ENCODE measurements at places on chromosomes 1 and 21.
A peak's percentile ranks its signal among the peaks of the same experiment; 100 is the strongest.

- DNase-seq = no peak
These were observed 3.3 kb downstream of the SSBP3 start for GRCh38 chr1:54402896-54403295.

DNA sequence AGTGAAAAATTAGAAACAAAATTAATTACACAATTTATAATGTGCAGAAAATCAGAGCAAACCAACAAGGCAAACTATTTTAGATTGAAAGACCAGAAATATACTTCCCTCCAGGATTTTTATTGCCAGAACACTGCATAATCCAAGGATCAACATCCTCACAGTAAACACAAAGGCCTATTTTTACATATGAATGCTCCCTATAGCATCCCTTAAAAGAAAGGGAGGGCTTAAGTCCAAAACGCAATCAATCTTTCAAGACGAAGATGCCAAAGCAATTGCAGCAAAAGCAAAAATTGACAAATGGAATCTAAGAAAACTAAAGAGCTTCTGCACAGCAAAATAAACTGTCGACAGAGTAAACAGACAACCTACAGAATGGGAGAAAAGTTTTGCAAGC lies 18.6 kb upstream of the CHIA start:
- no peak for DNase-seq

- no peak for DNase-seq
These were observed 36.3 kb downstream of the SNX7 start for GRCh38 chr1:98697781-98698180.

DNA sequence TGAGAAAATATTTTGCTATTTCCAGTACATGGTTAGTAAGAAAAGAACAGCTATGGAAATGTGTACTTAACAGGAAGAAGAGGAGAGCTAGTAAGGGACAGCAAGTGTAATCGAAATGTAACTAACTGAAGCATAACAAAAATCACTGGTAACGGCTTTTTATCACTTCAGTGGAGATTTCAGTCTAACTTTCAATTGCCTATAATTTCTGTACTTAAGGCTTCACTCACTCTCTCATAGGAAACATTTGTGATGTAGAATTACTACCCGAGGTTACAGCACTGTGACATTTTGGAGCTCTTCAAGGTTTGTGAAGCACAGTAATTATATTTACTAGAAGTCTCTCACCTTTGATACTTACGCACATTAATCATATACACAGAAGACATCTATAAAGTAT lies 1119.1 kb downstream of the AMY1C start:
- DNase-seq = no peak

- no peak for DNase-seq
These were observed 166.0 kb downstream of the DISC1 start for GRCh38 chr1:231792634-231793033.

DNA sequence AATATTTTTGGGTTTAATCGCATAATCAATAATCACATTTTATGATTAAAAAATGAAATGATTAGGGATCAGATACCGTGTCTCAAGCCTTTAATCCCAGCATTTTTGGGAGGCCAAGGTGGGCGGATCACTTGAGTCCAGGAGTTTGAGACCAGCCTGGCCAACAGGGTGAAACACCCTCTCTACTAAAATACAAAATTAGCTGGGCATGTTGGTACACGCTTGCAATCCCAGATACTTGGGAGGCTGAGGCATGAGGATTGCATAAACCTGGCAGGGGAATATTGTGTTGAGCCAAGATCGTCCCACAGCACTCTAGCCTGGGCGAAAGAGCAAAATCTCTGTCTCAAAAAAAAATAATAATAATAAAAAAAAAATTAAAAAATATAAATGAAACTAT lies 1581.4 kb downstream of the KCNT2 start:
- DNase-seq = no peak

- DNase-seq = no peak
These were observed 9.6 kb downstream of the SMAP2 start for GRCh38 chr1:40383095-40383487.

DNA sequence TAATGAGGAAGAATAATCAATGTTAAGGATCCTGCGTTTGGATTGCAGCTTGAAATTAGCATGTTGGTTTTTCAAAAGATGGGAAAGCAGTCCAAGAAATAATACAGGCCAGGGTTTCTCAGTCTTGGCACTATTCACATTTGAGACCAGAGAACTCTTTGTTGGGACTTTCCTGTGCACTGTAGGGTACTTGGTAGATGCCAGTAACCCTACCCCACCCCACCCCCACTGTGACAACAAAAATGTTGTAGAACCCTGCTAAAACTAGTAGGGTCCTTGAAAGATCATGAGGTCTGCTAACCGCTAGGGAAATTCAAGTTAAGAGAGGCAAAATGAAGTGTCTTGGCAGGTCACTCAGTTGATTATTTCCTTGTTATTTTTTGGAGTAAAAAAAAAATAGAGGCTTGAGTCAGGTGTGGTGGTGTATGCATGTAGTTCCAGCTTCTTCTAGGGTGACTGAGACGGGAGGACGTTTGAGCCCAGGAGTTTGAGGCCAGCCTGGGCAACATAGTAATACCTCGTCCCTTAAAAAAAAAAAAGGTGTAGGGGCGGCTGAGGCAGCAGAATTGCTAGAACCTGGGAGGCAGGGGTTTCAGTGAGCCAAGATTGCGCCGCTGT lies 53.3 kb downstream of the SPEN start:
- DNase-seq = no peak

- no peak for DNase-seq
These were observed 179.9 kb downstream of the ZC3H11B start for GRCh38 chr1:219433001-219433400.

DNA sequence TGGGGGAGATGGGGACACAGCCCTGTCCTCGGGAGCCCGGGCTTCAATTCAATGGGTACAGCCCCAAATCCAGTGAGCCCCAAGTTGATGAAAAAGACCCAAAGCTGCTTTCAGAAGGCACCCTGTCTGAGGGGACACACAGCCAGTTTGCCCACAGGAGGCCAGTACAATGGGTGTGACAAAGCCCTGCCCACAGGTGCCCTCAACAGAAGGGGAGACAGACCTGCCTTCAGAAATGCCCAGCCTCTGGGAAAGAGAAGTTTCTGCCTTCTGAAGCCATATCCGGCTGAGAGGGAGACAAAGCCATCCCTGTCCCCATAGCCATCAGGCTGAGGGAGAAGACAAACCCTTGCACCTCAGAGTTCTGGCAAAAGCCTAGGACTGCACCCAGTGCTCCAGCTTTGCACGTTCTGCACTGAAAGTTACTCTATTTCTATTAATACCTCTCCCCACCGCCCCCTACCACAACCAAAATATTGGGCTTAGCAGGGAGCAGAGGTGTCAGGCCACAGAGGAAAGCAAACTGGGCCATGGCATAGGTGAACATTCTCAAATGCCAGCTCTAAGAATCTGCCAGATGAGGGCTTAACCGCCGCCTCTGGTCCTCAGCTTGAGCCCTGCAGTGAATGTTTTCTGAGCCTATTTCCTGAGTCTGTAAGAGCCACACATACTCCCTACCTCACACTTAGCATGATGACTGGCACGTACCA lies 18.0 kb upstream of the PTAFR start:
- no peak for DNase-seq

DNA sequence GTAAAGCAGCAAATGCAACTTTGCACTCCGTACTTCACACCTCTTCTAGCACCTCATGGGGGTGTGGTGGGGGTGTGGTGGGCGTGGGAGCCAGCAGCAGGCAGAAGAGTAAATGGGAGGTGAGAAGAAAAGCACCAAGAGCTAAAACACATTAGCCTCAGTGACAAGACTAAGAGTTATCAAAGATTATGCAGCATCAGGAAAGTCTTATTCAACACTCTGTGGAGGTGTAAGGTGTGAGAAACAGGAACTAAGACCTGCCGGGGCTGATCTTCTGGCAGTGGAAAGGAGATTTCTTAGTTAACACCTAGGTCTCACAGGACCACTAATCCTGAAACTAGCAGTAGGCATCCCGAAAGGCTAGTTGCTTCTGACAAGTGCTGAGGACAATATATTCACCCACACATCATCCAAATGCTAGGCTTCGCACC lies 9.9 kb downstream of the TGFBR3 start:
- no peak for DNase-seq

DNA sequence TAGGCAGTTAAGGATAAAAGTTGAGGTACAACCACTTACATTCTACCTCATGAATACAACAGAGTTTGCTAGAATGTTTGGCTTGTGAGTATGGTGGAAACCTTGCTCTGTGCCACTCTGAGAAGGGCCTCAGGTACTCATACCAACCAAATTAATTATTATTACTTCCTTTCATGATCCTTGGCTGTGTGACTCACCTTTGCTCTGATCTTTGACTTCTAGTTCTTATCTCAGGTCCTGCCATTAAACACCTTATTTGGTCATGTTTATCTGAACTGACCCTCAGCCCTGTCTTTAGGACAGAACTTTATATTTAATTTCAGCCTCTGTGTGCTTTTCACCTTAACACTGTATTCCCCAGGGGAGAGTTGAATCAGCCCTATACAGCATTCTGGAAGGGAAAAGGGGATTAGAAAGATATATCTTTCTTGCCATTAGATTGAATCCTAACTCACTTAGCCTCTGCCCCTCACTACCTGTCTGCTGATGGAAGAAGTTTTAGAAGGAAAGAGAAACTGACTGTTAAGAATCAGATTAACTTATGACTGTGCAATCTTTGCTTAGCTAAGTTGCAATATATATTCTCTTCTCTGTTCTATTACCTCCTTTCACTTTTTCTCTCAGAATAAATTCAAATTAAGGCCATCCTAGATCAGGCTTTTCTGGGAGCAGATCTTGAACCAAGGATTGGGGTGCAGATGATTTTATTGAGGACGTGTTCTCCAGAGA lies 260.4 kb upstream of the DPYD start:
- no peak for DNase-seq

- no peak for DNase-seq
These were observed 34.7 kb upstream of the LHX4 start for GRCh38 chr1:180195401-180195800.

GRCh38 chr1:1069711-1070676 lies 4.1 kb downstream of the RNF223 start:
- no peak for DNase-seq

GRCh38 chr1:16375521-16376340 lies 8.7 kb downstream of the SZRD1 start:
- DNase-seq = no peak

DNA sequence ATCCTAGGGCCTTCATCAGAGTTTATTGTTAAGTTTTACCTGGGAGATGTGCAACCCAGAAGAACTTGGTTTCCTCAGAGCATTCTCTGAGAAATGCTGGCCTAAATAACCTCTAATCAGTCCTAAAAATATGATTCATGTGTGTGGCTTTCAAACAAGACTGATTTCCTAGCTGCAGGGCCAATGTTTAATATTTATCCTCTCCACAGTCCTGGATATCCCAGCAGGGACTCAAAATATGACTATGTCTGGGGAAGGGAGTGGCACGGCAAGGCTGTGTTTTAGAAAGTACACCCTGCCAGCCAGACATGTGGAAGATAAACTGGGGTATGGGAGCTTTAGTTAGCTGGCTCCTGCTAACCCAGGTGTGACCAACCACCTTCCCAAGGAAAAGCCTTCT lies 26.3 kb downstream of the PLPP3 start:
- DNase-seq = no peak

DNA sequence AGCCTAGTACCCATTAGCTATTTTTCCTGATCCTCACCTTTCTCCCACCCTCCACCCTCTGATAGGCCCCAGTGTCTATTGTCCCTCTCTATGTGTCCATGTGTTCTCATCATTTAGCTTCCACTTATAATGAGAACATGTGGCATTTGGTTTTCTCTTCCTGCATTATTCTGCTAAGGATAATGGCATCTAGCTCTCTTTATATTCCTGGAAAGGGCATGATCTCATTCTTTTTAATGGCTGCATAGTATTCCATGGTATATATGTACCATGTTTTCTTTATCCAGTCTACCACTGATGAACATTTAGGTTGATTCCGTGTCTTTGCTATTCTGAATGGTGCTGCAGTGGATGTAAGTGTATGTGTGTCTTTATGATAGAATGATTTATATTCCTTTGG lies 178.9 kb downstream of the NEK7 start:
- no peak for DNase-seq

DNA sequence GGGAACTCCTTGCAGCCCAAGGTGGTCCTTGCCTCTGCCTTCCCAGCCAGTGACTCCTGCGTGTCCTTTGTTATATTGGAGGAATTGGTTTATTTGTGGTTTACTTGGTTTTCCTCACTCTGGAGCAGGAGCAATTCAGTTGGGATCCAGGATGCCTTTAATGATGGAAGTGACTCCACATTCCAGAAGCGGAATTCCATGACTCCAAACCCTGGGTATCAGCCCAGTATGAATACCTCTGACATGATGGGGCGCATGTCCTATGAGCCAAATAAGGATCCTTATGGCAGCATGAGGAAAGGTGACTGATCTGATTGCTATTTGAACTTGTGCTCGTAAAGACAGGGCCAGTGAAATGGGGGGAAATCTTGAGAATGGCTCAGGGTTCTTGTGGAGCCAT lies 15.1 kb upstream of the PIGV start:
- no peak for DNase-seq

GRCh38 chr1:91795591-91796389 lies 90.2 kb downstream of the TGFBR3 start:
- no peak for DNase-seq

GRCh38 chr1:2547210-2548067 lies 8.7 kb upstream of the TNFRSF14 start:
- peak; percentile 43 for DNase-seq

GRCh38 chr1:8016895-8017241 lies 9.2 kb downstream of the ERRFI1 start:
- no peak for DNase-seq

GRCh38 chr1:156097499-156098178 lies 15.4 kb upstream of the MEX3A start:
- no peak for DNase-seq

DNA sequence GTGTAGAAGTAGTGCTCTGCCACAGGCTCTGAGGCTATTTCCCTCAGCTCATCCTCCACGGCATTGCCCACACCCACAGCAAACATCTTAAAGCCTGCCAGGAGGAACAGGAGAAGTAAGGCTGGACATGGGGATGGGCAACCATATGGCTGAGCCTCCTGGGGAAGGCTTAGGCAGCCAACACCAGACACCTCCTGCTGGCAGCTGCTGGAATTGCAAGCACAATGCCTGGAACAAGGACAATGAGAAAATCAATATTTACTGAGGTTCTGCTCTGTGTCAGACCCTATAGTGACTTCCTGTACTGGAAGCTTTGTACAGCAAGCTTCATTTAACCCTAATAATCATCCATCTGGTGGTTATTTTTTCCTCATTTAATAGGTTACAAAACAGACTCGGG lies 8.2 kb downstream of the MATN1 start:
- no peak for DNase-seq

- no peak for DNase-seq
These were observed 1.8 kb upstream of the SLC25A34 start for GRCh38 chr1:15734296-15734695.

DNA sequence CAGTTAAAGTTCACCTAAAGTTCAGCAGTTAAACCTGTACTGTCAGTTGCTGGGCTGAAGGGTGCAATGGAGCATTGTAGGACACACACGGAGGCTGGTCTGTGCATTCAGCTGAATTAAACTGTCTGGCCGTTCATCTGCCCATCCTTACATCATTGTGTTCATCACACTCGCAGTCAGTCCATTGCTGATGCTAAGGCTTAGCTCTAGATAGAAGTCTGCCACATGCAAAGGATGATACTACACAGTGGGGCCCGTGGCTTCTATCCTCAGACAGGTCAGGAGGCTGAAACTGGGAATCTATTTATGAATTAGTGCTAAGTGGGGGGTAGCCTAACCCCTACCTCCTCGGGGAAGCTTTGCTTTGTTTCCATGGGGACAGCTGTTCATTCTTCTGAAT lies 60.4 kb downstream of the CNIH3 start:
- no peak for DNase-seq

- DNase-seq = no peak
These were observed 576.2 kb downstream of the PTPRU start for GRCh38 chr1:29812408-29813135.

All from central memory CD4-positive, alpha-beta T cell (primary cell).